ENCODE measurements at places on chromosomes 13 and 19.

DNA sequence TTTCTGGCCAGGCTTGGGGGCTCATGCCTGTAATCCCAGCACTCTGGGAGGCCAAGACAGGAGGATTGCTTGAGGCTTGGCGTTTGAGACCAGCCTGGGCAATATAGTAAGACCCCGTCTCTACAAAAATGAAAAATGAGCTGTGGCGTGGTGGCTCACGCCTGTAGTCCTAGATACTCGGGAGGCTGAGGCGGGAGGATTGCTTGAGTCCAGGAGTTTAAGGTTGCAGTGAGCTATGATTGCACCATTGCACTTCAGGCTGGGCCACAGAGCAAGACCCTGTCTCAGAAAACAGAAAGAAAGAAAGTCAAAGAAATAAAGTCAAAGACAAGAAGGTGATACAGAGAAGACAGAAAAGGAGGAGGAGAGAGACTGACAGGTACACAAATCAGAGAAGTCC, 2.5 kb upstream of the CACNG6 start:
- no peak for DNase-seq

- DNase-seq = no peak
Measured at GRCh38 chr13:26442541-26442940, 114.9 kb upstream of the WASF3 start.

DNA sequence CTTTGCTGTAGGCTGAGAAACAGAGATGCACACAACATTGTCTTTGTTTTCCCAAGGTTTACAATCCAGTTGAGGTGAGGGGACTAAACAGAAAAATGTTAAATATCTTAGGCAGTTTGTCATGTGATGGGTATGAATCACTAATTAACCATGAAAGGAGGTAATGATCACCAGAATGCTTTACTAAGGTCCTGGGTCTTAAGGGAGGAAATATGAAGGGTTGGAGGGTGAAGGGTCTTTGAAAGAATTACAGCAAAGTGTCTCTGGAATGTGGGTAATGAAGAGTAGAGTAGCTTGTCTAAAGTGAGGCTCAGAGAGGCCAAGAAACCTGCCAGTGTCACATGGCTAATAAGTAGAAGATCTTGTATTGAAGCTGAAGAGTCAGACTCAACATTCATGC, 19.0 kb downstream of the BIVM start:
- no peak for DNase-seq

- DNase-seq = no peak
Measured at GRCh38 chr13:97780486-97780885, 173.0 kb upstream of the IPO5 start.

- DNase-seq = no peak
Measured at GRCh38 chr19:33690378-33691029, 68.8 kb downstream of the CHST8 start.

DNA sequence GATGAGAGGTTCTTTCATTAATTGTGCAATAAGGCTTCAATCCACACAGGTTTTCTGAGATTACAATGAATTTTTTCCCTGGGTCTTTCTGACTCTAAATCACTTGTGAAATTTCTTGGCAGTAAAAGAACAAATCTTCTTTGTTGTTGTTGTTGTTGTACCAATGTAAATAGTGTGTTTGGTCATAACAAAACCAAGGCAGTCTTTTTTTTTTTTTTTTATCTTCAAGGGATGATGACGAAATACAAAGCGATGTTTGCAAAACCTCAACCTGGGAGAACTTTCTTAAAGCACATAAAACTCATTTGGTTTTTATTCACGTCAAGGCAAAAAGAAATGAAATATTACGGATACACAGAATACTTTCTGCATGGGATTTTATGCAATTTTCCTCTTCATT, 462.0 kb downstream of the LIG4 start:
- no peak for DNase-seq

GRCh38 chr13:47005756-47006414, 109.0 kb upstream of the HTR2A start:
- DNase-seq = no peak

- DNase-seq = no peak
Measured at GRCh38 chr19:48887861-48888612, 10.5 kb downstream of the TULP2 start.

DNA sequence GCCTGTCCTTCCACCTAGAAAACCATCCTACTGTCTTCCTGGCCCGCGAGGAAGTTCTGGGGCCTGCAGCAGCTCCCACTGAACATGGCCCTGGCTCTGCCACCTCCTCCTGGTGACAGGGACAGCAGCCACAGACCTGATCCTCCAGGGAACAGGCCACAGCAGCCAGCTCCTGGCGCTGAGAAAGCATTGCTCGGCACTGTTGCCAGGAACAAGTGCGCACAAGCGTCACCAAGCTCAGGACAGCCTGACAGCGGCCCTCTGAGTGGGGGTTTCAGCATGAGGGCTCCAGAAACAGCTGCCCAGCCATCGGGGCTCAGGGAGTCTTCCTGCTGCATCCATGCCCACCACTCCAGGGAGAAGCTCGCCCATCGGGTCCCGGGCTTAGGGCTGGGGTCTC, 21.9 kb downstream of the AP3D1 start:
- no peak for DNase-seq

GRCh38 chr19:57946316-57946715, 1.2 kb downstream of the ZNF256 start:
- DNase-seq = no peak
